ENCODE measurements at places on chromosomes 2 and 18.

GRCh38 chr2:137345994-137346393 is 580.6 kb downstream of the THSD7B start:
- no peak for DNase-seq

DNA sequence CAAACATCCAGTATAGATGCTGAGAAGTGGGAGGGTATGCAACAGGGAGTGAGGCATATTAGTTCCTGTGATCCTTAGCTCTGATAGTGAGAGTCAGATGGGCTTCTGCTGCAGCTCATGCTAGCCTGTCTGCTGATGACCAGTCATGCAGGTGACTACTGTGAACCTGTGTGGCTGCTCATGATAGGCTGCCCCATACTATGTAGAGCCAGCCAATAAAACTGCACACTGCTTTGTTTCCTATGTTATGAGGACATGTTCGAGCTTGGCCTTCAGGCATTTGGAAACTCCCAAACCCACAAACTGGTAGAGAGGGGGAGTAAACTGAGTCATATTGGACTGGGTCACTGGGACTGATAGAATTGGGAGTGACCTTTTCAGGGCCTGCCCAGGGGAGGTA is 20.1 kb upstream of the SERPINE2 start:
- DNase-seq = no peak

DNA sequence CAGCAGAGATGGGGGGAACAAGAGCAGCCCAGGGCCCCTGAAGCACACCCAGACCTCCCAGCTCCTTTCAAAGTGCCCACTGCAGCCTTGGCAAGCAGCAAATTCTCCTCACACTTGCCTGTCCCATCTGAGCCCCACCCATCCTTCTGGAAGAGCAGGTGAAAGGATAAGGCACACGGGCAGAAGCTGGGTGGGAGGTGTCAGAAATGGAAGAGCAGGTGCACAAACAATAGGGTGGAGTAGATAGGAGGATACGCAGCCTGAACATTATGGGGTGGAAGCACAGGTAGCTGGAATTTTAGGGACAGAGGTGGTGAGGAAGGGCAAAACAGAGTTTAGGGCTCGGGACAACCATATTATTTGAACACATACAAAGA is 69.2 kb downstream of the TNS1 start:
- peak; percentile 69 for DNase-seq

DNA sequence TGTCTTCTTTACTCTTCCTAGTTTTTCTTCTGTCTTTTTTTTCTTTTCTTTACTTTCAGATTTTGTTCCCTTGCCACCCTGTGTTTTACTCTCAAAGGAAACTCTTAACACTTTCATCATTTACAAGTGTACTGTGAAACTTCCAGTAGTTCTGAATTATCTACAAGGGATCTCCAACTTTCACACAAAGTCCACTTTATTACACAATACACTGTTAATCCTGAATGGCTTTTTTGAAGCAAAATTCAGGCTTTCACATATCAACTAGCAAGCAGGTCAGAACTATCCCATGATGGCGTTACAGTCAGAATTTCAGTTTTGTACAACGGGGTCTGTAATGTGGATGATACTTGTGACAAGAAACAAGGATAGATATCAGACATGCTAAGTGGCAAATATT is 34.5 kb downstream of the RMP24 start:
- DNase-seq = no peak

DNA sequence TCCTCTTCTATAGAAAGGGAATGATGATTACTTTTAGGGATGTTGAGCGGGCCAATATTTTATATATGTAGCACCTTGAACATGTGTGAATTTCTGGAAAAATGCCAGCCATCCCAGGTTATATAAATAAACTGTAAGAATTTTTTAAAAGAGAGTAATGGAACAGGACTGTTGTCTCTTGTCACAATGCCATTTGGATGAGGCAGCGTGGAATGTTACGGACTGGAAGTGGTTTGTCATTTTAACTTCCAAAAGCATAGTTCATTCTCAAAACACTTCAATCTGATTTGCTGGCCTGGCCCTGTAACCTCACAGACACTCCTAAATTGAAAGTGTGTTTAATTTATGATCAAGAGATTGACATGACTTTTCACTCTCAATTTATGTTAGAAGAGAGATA is 70.8 kb downstream of the TPGS2 start:
- no peak for DNase-seq
